Memory B cell (primary cell): ENCODE measurements at places on chromosomes 11 and 22.

DNA sequence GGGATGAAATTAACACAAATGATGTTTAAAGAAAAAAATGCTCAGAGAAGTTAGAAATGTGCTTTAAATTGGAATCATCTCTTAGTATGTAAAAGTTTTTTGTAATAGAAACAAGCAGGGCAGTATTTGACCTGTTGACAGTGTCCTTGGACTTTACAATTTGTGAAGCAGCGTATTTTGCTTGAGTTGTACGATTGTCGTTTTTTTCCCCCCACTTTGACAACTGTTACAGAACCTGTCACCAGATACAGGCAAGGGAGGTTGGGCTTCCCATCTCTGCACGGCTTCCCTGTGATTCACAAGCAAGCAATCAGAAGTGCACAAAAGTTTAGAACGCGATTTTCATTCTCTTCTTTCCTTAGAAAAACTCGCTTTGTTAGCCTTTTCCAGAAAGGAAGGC lies 8.9 kb downstream of the PPARA start:
- DNase-seq, result no peak

- no peak for DNase-seq
These were observed at the start of gene SAA1 for GRCh38 chr11:18265949-18266348. SAA1 (plus strand) TSS chr11:18266264; CDS start chr11:18266888, 624 bp downstream.

DNA sequence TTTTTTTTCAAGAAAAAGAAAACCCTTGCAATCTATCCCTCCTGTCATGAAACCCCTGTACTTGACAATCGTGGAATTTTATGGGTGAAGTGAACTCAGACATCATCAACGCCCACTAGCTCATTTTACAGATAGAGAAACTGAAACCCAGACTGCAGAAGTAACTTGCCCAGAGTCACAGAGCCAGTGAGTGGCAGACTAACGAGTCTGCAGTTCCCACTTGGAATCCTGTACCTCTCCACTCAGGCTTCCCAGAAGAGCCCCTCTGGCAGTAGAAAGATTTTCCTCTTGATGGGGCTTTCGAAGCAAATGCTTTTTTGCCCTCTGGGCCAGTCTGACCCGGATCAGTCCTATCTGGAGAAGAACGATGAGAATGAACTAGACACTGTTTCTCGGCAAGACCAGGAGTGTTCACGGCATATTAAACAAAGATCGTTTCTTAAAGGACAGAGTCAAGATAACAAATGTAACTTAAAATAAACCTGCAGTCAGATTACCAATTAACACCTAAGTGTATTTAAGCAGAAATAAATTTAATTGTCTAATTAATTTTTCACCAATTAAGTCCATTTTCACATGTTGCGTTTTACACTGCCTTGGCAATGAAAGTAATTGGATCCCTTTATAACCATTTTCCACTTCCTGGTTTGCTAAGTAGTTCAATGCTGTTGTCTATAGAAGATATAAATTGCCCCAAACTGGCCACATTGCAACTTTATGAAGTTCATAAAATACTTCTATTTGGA lies 61.3 kb upstream of the CREB3L1 start:
- DNase-seq, result no peak

DNA sequence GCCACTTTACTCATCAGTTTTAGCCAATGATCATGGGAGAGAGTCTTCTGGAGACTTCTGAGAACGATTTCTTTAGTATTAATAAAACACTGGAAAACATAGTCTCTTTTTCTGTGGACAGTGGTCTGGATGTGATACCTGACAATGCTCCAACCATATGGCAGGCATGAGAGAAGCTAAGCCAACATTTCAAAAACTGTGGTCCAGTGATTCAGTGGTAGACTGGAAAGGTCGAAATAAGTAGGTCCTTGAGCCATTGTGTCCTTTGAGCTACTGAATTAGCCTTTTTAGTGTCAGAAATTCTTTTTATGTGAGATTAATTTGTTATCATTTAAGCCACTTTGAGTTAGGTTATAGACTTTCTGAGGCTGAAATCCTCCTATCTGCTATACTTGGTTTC lies 197.7 kb upstream of the CTSC start:
- no peak for DNase-seq

DNA sequence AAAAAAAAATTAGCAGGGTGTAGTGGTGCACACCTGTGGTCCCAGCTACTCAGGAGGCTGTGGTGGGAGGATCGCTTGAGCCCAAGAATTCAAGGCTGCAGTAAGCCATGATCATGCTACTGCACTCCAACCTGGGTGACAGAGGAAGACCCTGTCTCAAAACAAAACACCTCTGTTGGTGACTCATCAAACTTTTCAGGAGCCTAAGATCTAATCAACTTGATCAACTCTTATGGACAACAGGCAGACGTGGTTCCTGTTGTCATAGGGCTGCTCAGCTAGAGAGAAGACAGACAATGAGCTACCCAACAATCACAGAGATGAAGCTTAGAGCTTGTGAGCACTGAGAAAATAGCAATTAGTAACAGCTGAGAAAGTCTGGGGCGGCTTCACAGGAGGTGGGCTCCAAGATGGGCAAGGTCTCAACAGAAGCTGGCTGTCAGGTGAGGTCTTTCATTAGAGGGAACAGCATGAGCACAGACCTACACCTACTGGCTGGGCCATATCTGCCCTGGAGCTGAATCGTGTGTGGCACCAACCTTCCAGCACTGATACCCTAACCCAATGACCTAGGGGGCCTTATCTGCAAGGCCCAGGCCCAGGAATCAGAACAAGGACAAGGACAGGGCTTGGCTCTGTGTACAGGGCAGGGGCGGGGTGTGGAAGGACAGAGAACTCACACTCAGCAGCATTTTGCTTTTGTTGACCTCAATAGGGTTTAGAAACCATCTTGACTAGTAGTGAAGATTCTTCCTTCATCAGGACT lies 7.2 kb upstream of the UCP3 start:
- no peak for DNase-seq

DNA sequence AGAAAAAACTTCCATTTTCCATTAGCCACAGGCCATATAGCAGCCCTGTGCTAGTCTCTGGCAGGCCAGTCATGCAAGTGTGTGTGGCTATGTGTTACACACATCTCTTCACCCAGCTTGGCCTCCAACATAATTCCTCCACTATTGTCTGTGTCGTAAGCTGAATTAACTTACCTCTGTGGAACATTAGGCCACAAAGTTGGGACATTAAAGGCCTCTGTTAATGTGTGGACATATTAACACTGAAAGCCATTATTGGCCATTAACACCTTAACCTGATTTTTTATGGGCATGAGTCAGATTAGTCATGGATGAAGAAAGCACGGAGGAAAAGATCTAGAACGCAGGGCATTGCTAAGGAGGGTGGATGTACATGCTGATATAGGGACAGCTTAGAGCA lies 100.1 kb downstream of the DBX1 start:
- no peak for DNase-seq

GRCh38 chr11:128802358-128802981 lies 64.6 kb downstream of the KCNJ1 start:
- no peak for DNase-seq

DNA sequence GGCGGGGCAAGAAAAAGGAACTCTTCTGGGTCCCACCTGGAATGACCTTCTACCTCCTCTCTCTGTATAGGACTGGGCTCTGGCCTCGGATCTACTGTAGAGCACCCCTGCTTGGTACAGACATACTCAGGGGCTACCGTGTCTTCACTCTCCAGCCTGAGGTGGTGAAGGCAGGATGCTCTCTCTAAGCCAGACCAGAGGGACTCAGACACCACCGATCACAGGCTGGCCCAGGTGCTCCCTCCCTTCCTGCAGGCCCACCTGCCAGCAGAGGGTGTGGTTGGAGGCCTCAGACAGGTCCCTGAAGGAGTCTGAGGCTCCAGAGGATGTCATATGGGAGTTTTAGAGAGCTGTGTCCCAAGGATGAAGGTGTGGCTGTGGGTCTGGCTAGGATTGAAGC lies 4.1 kb downstream of the NHERF4 start:
- DNase-seq, result no peak

- no peak for DNase-seq
These were observed 8.1 kb upstream of the KRTAP5-10 start for GRCh38 chr11:71557257-71557656.

GRCh38 chr11:110453684-110454354 lies 24.1 kb downstream of the FDX1 start:
- no peak for DNase-seq

DNA sequence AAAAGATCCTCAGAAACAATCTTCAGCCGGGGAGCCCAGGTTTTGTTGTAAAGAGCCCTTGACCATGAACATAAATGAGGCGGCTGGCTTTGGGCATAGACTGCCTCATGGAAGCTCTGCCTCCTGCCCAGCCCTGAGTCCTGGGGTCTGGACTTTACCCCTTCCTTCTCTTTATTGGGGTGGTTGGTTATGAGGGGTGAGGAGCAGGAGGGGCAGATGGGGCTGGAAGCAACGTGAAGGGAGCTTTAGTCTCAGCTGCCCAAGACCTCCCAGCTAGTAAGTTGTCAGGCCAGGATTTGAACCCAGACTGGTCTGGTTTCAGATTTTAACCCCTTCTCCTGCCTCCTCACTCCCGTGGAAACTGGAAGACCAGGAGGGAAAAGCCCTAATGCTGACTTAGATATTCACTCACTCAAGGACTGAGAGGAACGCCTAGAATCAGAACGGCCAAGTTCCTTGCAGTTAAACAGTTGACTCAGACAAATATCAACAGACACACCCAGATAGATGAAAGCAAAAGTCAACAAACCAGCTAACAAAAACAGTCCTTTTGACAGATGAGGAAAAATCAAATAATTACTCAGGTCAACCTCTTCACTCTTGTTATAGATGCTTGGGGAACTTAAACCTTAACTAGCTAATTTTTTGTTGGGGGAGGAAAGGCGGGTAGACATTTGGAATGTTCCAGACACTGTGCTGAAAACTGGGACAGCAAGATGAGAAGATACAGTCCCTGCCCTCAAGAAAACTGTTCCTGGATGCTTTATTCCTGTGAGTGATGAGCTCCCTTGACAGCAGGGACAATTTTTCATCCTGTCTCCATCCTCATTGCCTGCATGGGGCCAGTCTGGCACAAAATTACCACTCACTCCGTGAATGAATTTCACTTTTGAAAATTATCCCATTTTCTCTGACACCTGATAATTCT lies 20.8 kb upstream of the ARRB1 start:
- no peak for DNase-seq

- DNase-seq, result no peak
These were observed 69.6 kb upstream of the SHISAL1 start for GRCh38 chr22:44382116-44383038.

- DNase-seq, result no peak
These were observed 7.9 kb downstream of the SF3A1 start for GRCh38 chr22:30348809-30349208.

- DNase-seq, result no peak
These were observed 8.4 kb downstream of the CYTH4 start for GRCh38 chr22:37290737-37291136.

GRCh38 chr22:19085233-19085718 lies 36.9 kb downstream of the DGCR2 start:
- no peak for DNase-seq

- no peak for DNase-seq
These were observed 68.5 kb upstream of the MPEG1 start for GRCh38 chr11:59281177-59281576.

GRCh38 chr11:2883979-2884815 lies 1.4 kb downstream of the CDKN1C start:
- DNase-seq, result no peak

DNA sequence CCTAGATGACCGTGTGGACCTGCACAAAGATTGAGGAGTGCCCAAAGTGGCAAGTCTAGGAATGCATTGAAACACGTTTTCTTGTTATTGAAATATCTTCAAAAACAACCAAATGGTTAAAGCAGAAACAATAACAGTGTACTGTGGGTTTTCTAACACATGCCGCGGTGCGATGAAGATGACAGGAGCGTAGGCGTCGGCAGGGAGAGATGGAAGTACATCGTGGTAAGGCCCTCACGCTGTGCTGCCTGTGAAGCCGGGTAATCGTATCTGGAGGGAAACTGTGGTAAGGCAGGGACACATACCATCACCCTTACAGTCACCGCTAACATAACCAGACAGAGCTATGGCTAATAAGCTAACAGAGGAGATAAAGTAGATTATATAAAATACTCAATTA lies 261.4 kb downstream of the TBC1D22A start:
- no peak for DNase-seq

DNA sequence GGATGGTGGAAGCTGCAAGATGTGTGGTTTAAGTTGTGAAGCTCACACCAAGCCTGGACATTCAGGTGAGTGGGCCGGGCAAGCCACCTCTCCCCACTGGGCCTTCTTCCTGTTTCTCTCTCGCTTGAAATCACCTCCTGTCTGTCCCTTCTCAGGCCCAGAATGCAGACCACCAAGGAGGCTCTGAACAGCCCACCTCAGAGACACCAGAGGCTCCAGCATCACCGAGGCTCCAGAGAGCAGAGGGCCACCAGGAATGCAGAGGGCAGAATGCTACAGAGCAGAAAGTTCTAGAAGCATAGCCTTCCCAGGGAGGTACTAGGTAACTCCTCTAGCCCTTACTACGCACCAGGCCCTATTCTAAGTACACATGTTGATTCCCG lies 14.8 kb upstream of the IL2RB start:
- DNase-seq, result no peak

DNA sequence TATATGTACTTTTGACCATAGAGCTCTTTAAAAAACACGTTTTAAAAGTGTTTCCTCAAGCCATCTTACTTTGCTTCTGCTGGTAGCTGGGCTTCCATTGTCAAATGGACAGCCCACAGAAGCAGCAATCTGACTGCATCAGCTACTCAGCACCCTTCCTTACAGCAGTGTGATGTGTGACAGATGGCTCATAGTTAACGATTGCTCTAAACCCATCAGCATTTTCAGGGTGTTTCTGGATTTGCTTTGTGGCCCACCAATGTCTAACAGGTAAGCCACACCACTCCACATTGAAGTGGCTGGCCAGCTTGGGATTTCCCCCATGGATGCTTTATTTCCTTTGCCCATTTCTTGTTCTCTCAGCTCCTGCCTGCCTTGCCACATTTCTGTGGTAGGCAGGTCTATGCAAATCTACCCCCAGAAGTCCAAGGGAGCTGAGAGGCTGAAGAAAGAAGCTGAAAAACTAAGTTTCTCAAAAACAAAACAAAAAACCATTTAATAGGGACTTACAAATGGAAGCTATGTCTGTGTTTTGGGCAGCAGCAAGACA lies 7.3 kb upstream of the FAR1 start:
- DNase-seq, result no peak

- no peak for DNase-seq
These were observed 12.9 kb downstream of the ANO1 start for GRCh38 chr11:70090961-70091381.

GRCh38 chr11:126423743-126424142 lies 68.3 kb downstream of the ST3GAL4 start:
- DNase-seq, result no peak

DNA sequence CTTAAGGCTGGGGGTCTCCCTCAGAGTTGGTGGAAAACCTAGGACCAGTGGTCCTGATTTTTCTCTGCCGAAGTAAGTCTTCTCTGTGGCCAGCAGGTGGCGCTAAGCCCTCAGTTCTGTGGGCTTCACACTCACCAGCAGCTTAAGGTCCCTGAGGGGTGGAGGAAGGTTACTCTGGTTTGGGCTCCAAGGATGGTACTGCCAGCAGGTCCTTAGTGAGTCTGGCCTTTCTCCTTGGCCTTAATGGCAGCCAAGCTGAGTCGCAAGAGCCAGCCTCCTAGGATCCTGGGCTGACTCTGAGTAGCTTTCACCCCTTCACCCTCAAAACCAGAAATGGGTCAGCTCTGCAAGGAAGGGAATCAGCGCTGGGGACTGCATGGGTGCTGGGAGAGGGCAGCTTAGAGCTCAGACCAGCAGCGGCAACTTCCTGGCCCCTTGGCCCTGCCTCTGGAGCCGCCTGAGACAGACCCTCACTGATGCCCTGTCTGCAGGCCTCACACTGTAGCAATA lies 4.4 kb downstream of the KCNJ11 start:
- peak; percentile 76 for DNase-seq
